Large intestine (tissue), 12 donors: ENCODE measurements at places on chromosomes 12 and 14.

DNA sequence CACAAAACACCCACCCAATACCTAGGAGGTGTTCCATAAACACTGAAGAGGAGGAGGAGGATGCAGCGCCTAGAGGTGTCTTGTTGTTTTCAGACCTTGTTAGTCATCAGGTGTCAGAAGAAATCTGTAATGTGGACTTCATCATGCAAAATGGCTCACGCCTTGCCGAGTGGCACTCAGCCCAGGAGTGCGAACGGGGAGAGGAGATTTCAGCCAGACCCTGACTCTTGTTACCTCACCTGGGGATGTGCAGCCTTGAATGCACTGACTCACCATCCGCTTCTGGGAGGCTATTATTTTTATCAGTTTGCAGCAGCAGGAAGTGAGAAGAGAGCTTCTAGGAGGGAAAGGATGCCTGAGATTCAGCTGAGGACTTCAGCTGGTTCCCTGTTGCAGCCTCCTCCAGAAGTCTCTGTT is 48.2 kb upstream of the PLXNC1 start:
- H3K27me3 ChIP-seq: no peaks in the 10 kb centered on the region
- DNase-seq: no peak
- H3K36me3 ChIP-seq: no peaks in the 10 kb centered on the region

DNA sequence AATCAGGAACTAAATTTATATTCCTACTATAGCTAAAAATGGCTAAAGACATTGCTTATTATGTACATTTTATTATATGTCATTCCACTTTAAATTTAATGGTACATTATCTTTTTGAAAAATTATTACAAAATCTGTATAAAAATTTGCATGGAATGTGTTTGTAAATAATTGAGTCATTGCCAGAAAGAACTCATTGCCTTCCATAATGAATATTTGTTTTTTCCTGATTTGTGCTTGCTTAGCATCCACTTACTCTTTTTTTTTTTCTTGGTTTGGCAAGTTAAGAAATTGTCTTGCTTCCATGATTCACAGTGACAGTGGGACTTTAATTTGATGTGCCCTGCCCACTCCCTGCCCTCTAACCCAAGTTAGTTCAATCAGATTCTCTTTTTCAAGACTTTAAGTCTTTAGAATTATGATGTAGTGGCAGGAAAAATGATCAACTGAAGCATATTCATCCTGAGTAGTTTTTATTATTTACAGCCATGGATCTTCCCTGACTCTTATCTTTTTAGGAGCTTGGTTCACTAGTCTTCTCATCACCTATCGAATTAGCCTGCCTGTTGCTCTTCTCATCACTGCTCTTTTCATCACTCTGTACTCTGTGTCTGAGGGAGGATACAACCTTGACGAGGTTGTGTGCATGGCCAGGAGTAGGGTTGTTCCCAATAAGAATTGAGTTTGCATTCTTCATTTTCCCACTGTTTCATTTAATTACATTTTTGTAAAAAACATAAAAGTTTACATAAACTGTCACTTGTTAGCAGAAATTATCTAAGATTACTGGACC is 442.0 kb downstream of the BTG1 start:
- H3K4me3 ChIP-seq: no peak overlapping the region
- no peak for DNase-seq
- H3K36me3 ChIP-seq: no peaks in the 10 kb centered on the region
- no peaks in the 10 kb centered on the region for H3K27me3 ChIP-seq
- H3K4me1 ChIP-seq: no peaks in the 10 kb centered on the region

GRCh38 chr12:127178463-127178862 is 1088.5 kb upstream of the TMEM132C start:
- no peaks in the 10 kb centered on the region for H3K36me3 ChIP-seq
- no peaks in the 10 kb centered on the region for H3K27me3 ChIP-seq
- DNase-seq: no peak
- no peak overlapping the region for H3K4me3 ChIP-seq
- H3K4me1 ChIP-seq: no peaks in the 10 kb centered on the region
- H3K27ac ChIP-seq: no peak overlapping the region

GRCh38 chr14:81269100-81269978 is 48.6 kb upstream of the GTF2A1 start:
- peak; percentile 75 for DNase-seq
- H3K36me3 ChIP-seq: no peaks in the 10 kb centered on the region
- H3K4me3 ChIP-seq: no peak overlapping the region
- peaks cover 2% of the 10 kb centered on the region for H3K4me1 ChIP-seq
- no peaks in the 10 kb centered on the region for H3K27me3 ChIP-seq
- H3K27ac ChIP-seq: no peak overlapping the region

GRCh38 chr12:74747305-74747704 is 209.7 kb downstream of the ATXN7L3B start:
- peak; percentile 24 for DNase-seq
- H3K4me1 ChIP-seq: no peaks in the 10 kb centered on the region
- no peaks in the 10 kb centered on the region for H3K36me3 ChIP-seq

DNA sequence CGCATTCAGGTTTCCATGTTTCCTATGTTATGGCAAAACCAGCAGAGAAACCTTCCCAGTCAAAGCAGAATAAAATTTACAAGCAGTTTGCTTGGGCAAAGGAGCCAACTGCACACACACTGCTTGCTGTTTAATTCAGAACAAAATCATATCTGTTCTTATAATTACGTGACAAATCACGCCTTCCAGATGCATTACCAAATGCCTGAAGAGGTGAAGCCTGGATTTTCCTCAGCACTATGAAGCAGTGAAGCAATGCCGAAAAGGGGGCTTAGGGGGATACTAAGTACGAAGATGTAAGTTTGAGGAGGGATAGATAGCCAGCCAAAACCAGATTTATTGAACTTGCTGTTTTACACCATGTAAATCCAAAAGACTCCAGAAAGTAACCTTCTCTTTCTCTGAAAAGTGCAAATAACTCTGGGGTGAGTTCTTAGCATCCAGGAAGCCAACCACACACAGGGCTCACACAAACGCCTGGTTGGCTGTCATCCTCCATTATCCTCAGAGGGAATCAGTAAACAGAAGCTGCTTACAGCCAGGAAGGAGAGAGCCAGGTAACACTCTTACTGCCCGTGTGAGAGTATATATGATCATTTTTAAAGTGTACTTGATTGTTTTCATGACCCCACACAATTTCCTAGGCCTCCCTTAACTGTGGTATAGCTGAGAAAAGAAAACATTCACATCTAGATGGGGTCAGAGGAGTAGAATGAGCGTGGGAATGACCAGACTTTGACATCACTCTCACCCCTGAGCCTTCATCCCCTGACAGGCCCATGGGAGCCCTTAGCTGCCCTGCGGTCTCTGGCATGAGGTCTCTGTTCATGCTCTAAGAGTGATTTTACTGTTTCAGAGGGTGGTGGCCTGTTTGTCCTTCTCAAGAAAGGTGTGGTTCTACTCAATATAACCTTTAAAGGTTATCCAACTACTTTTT is 442.5 kb downstream of the EGLN3 start:
- no peaks in the 10 kb centered on the region for H3K4me1 ChIP-seq
- H3K36me3 ChIP-seq: no peaks in the 10 kb centered on the region
- no peaks in the 10 kb centered on the region for H3K27me3 ChIP-seq
- DNase-seq: no peak
- no peak overlapping the region for H3K4me3 ChIP-seq

- no peak for DNase-seq
- H3K4me3 ChIP-seq: no peak overlapping the region
- no peak overlapping the region for H3K27ac ChIP-seq
- no peaks in the 10 kb centered on the region for H3K36me3 ChIP-seq
- H3K4me1 ChIP-seq: no peaks in the 10 kb centered on the region
Observed at GRCh38 chr12:2642896-2643425, 151.8 kb upstream of the FKBP4 start.

- DNase-seq: no peak
- H3K4me1 ChIP-seq: no peaks in the 10 kb centered on the region
- H3K27ac ChIP-seq: no peak overlapping the region
- no peaks in the 10 kb centered on the region for H3K27me3 ChIP-seq
- no peaks in the 10 kb centered on the region for H3K36me3 ChIP-seq
- H3K4me3 ChIP-seq: no peak overlapping the region
Observed at GRCh38 chr12:47190905-47191304, 111.1 kb upstream of the AMIGO2 start.

GRCh38 chr14:103164779-103165178 is 41.5 kb downstream of the TNFAIP2 start:
- H3K27ac ChIP-seq: no peak overlapping the region
- peaks cover 2% of the 10 kb centered on the region for H3K27me3 ChIP-seq
- no peaks in the 10 kb centered on the region for H3K36me3 ChIP-seq
- no peak overlapping the region for H3K4me3 ChIP-seq
- DNase-seq: no peak

DNA sequence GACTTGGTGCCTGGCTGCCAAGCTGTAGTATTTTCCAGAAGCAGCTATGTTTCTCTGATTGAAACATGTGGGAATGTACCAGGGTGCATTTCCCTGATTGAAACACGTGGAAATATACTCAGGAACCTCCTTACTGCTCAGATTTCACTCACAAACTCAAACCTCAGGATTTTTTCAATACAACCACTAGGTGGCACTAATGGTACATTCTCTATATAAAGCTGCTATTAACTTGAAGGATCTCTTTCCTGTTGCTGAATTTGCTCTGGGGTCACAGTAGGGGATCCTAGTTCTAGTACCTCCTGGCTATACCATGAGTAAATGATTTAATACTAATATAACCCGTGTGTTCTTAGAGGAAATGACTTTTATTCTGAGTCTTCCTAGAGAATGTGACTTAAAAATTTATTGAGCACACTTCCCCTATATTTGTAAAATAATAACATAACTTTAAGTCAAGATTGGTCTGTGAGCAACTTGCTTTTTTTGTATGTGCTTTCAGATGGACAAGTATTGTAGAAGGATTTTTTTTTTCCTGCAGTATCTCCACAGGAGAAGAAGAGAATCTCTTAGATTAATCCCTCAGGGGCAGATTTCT is 173.8 kb upstream of the MIS18BP1 start:
- peak; percentile 2 for DNase-seq
- H3K27ac ChIP-seq: no peak overlapping the region
- H3K4me1 ChIP-seq: no peaks in the 10 kb centered on the region
- no peak overlapping the region for H3K4me3 ChIP-seq

DNA sequence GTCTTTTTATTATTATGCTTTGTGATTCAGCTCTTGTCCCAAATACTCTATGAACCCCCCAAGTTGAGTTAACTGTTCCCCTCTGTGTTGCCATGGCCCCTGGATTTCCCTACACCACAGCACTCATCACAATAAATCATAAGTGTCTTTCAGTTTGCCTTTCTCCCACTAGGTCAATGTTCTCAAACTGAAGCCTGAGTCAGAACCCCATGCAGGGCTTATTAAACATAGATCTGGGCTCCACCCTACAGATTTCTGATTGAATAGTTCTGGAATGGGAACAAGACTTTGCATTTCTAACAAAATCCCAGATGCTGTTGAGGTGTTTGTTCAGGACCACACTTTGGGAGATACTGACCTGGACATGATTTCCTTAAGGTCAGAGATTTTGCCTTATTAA is 199.4 kb downstream of the TBX5 start:
- peaks cover 8% of the 10 kb centered on the region for H3K27me3 ChIP-seq
- H3K4me1 ChIP-seq: no peaks in the 10 kb centered on the region
- no peak for DNase-seq
- no peak overlapping the region for H3K4me3 ChIP-seq

DNA sequence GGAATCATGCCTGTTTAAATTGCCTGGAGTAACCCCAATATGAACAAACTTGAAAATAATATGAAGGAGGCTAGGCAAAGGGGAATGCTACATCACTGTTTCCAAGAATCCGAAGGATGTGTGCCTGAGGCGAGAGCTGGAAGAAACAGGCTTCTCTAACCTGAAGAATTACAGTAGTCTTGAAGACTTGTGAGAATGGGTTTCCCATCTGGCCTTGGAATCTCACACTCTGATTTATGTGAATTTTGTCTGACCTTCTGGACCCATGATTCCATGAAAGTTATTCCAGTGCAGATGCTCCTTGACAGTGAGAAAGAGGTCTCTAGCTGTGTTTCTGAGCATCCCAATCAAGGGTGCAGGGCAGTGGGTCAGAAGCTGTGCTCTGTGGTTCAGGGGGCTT is 122.1 kb upstream of the PARP11 start:
- H3K27me3 ChIP-seq: no peaks in the 10 kb centered on the region
- no peak overlapping the region for H3K27ac ChIP-seq
- DNase-seq: no peak
- no peaks in the 10 kb centered on the region for H3K36me3 ChIP-seq

GRCh38 chr12:77940567-77940966 is 109.9 kb downstream of the NAV3 start:
- H3K36me3 ChIP-seq: no peaks in the 10 kb centered on the region
- no peak overlapping the region for H3K27ac ChIP-seq
- H3K4me1 ChIP-seq: no peaks in the 10 kb centered on the region
- H3K4me3 ChIP-seq: no peak overlapping the region

DNA sequence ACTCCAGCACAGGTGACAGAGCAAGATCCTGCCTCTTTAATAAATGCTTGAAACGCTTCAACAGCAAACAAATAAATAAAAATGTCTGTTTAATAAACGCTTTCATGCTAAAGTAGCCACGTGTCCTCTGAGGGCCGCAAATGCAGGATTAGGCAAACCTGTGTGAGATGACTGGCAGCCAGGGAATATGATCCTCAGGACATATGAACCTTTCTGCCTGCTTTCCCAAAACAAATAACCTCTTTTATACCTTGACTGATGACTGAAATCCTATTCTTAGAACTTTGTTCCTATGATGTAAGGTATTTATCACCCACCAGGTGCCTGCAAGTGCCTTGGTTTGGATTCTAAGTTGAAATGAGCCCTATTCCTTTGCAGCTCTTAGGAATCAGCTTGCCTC is 14.5 kb upstream of the FLVCR2 start:
- no peak for DNase-seq
- peaks cover 4% of the 10 kb centered on the region for H3K27me3 ChIP-seq
- no peaks in the 10 kb centered on the region for H3K36me3 ChIP-seq
- H3K4me1 ChIP-seq: no peaks in the 10 kb centered on the region
- no peak overlapping the region for H3K4me3 ChIP-seq

DNA sequence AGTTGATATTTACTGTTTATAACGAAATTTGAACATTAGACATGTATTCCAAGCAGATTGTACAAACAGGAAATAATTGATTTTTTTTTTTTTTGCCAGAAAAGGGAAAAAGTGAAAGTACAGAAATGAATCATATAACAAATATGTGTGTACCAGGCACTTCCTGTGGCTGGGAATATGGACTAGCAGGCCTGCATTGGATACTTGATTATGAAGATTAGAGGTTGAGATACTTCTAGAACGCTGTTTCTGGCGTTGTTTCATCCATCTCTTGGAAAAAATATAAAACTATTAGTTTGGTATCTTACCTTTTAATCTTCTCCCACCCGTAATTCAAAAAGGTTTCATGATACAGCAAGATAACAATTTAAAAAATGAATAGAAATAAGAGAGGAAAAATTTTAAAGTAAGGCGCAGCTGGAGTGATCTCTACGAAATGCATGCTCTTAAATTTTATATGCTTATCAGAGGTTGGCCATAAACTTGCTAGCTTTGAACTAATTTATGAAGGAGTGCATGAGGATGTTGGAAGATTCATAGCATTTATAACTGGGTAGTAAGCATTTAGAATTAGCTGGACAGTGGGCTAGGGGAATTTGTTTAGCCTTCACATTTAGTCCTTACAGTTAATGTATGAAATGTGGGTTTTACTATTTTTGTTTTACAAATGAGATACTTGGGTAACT is 90.8 kb downstream of the AEBP2 start:
- no peak overlapping the region for H3K27ac ChIP-seq
- no peaks in the 10 kb centered on the region for H3K27me3 ChIP-seq
- H3K4me3 ChIP-seq: no peak overlapping the region
- H3K36me3 ChIP-seq: no peaks in the 10 kb centered on the region
- DNase-seq: no peak
- H3K4me1 ChIP-seq: peaks cover 2% of the 10 kb centered on the region

GRCh38 chr14:103872481-103873113 is 25.2 kb upstream of the PPP1R13B start:
- no peaks in the 10 kb centered on the region for H3K36me3 ChIP-seq
- H3K4me1 ChIP-seq: peaks cover 10% of the 10 kb centered on the region
- H3K27me3 ChIP-seq: no peaks in the 10 kb centered on the region
- H3K27ac ChIP-seq: peak overlapping the region; percentile 61
